ENCODE measurements at places on chromosomes 4 and X.
A peak's percentile ranks its signal among the peaks of the same experiment; 100 is the strongest.

DNA sequence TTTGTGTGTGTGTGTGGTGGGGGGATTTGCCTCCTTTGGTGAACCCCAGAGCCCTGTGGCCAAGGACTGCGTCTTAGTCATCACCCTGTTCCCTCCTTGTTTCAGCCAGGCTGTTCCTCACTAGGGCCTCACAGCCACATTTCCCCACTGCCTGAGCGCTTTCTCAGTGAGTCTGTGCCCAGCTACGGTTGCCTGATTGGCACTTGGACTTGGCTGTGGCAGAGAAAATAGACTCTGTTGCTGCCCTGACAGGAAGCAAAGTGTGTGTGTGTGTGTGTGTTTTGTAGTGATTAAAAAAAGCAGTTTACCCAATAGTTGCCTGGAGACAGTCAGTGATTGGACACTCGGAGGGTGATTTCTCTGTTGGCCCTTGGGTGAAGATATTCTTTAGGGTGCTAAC lies 113.0 kb downstream of the UCHL1 start:
- DNase-seq = no peak

DNA sequence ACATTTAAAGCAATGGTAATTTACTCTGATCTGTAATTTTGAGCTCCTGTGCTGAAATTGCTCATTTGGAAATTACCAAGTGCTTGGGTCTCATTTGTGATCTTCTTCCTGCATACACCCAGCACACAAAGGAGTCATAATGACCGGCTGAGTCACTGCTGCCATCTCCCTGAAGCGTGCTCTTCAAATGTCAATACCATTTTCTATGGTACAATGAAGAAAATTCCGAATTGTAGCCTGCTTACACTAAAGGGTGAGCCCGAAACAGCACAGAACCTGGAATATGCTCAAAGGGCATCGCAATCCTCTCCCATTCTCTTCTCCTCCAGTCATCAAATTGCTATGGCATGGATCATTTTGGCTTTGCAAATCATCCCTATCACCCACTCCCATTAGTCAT lies 140.5 kb downstream of the GRIA3 start:
- no peak for DNase-seq

DNA sequence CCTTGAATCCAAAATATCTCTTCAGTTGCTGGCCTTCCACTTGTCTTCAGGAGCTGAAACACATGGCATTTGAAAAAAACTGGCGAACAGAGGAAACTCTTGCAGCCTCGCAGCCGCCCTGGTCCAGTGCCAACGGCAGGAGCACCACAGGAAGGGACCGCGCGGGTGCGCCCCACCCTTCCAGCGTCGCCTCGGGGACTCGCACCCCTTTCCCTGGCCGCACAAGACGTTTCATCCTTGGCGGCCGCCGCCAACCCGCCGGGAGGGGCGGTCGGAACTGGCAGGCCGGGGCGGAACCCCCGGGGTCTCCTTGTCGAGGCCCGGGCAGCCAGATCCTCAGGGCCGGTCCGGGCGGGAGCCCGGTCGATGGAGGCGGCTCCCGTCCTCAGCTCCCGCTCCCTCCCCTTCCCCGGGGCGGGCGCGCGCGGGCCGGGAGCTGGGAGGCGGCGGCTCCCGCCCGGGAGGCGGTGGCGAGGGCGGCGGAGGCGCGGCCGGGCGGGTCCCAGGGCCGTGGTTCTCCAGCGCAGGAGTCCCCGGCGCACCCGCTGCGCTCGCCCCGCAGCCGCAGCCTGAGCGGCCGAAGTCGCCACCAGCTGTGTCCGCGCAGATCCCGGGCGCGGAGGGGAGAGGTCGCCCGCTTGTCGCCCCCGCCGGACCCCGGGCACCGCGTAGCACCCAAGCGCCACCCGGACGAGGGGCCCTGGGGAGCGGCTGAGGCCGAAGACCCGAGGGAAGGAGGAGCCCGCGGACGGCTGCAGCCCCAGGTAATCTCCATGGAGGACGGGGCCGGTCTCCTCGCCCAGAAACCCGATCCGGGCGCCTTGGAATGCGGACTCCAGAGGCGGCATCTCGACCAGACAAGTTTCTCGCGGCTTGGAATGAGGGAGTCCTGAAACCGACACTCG lies 886 bp upstream of the NDST3 start:
- no peak for DNase-seq

DNA sequence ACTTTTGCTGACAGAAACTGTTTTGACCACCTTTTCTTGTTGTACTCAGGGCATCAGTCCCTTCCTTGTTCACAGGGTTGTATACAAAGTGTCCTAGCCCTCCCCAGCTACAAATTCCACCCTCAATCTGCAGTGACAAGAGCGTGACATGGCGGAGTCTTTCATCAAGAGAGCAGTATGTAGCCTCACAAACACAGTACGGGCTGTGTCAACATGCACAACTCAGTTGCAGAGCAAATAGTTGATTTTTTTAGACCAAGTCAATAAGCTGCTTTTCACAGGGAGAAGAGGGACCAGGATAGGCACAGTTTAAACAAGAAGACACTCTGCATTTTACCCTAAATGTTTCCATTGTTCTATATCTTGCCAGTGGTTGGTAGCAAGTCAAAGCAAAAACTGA lies 8.6 kb upstream of the HS6ST2 start:
- DNase-seq = no peak

- peak; percentile 51 for DNase-seq
Observed at GRCh38 chrX:79366873-79367749, at the start of gene ITM2A. ITM2A (minus strand) TSS chrX:79367334; CDS start chrX:79367215, 119 bp downstream.

DNA sequence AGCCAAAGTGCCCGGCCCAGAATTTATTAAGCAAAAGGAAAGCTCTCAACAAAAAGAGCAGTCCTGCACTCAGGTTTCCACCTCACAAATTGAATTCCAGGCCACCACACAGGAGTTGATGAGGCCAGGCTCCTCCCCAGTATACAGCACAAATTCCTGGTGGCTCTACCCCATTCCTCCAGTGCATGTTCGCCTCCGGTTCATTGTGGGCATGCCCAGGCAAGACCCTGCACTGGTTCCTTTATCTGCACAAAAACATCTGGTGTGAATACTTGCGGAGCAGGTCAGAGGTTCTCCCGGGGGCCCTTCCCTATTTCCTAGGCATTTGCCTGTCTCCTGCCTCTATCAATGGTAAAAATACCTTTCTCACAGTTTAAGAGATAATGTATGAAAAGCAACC lies 195.2 kb upstream of the ANXA10 start:
- DNase-seq = no peak

Measured in activated gamma-delta T cell treated with Interleukin-2 at 50 U/mL for 16 hours (primary cell).